Liver (tissue), 10 donors: ENCODE measurements at places on chromosomes 12 and 14. TPM values are rescaled to one million over a fixed set of nuclear protein-coding genes. Genes with fewer than 3 reads are reported as not detected.

GRCh38 chr12:47993491-47993890 lies 10.8 kb downstream of the COL2A1 start:
- no peak for DNase-seq

GRCh38 chr12:6954316-6955107 lies 3.4 kb downstream of the PTPN6 start:
- DNase-seq, result no peak

MGAT4C gene
- total RNA-seq, result 0.08 TPM

KRT79 gene
- total RNA-seq, result not detected

- DNase-seq, result no peak
Measured at GRCh38 chr14:100159865-100160533, 554 bp upstream of the DEGS2 start.

- no peak for DNase-seq
Measured at GRCh38 chr12:2161473-2161872, 108.7 kb downstream of the CACNA1C start.

DNA sequence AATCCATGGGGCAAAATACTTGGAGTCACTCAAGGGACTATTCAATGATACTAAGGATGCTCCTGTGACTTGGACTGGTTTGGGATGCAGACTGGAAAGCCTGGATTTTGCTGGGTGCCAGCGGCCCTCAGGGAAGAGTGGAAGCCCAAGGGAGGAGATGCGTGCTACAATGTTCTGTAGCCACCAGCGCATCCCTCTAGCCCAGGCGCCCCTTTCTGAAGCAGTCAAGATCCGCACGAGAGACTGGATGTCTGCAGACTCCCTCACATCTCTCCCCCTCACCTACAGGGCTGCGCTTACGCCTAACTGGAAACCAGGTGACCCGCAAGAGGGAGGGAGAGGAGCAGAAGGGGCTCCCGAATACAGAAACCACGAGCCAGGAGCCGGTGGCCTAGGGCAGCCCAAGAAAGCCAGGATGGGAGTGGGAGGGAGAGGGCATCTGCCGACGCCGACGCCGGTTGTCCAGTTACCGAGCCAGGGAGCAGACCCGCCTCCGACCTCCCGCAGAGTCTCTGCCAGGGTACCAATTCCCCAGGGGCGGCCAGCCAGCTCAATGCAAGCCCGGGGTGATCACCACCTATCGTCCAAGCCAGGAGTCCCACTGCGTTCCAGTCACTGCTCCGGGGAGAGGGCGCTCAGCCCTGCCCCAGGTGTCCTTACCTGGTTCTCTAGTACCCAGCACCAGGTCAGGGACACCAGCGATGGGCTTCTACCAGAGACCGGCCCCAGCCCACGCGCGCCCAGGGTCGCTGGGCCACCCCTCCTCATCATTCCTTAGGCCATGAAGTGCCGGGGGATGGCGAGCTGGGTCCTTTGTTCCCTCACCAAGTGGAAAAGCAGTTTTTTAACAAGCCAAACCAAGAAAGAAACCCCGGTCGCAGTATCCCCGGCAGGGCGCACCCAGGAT lies 1.2 kb downstream of the NTN4 start:
- no peak for DNase-seq

GRCh38 chr12:117622087-117622486 lies 260.7 kb upstream of the NOS1 start:
- no peak for DNase-seq

DNA sequence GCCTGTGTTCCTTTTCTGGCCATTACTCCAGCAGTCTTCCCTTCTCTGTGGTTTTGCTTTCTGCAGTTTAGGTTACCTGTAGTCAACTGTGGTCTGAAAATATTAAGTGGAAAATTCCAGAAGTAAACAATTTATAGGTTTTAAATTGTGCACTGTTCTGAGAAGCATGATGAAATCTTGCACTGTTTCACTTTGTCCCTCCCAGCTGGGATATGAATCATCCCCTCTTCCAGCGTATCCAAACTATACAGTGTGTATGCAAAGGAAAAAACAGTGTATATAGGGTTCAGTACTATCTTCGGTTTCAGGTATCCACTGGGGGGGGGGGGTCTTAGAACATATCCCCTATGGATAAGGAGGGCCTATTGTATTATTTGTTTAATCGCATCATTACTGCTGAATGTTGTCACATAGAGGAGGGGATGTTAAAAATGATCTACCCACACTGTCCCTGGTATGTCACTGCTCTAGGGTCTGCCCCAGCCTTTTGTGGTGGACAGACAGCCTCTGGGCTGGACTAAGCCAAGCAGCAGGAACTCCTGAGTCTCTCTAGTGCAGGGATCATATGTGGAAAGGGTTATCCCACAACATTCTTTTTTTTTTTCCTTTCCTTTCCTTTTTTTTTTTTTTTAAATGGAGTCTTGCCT lies 109.1 kb upstream of the MAX start:
- DNase-seq, result no peak

GRCh38 chr14:51342226-51342625 lies 102.2 kb downstream of the TMX1 start:
- DNase-seq, result no peak

DNA sequence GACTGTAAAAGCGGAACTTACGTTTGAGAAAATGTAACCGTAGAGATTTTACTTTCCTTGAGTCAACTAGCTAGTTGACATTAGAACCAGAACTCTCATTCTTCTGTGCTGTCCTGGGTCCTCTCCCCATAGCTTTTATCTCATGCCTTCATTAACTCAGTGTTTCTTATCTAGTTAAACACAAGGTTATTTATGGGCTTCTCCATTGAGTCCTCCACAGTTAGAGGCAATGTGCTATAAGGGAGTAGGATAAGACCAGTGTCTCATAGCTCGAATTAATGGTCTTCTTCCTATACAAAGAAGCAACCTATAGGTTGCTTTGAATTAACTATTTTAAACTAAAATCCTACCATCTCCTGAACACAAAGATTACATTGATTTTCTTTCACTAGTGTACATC lies 129.8 kb downstream of the ACSS3 start:
- no peak for DNase-seq

NKX2-1 gene
- total RNA-seq, result not detected

B4GALNT3 gene
- total RNA-seq, result 0.09 TPM

- DNase-seq, result no peak
Measured at GRCh38 chr12:70002912-70003255, 177.9 kb downstream of the MYRFL start.

- no peak for DNase-seq
Measured at GRCh38 chr12:28507033-28507432, 316.8 kb downstream of the CCDC91 start.

DNA sequence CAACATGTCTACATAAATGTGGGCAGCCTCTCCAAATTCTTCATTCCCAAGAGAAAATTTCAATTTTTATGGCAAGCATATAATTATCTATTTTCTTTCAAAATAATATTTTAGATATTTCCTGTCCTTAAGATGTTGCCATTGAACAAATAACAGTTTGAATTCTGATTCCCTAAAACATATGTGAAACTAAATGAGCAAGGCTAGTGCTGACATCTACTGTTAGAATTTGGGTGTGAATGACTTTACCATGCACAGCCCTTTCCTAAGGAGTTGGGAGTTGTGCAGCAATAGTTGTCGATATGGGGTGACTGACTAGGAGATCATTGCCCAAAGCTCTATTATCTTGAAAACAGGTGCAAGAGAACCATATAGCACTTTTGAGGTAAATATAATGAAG lies 108.2 kb upstream of the SLC38A4 start:
- no peak for DNase-seq

DNA sequence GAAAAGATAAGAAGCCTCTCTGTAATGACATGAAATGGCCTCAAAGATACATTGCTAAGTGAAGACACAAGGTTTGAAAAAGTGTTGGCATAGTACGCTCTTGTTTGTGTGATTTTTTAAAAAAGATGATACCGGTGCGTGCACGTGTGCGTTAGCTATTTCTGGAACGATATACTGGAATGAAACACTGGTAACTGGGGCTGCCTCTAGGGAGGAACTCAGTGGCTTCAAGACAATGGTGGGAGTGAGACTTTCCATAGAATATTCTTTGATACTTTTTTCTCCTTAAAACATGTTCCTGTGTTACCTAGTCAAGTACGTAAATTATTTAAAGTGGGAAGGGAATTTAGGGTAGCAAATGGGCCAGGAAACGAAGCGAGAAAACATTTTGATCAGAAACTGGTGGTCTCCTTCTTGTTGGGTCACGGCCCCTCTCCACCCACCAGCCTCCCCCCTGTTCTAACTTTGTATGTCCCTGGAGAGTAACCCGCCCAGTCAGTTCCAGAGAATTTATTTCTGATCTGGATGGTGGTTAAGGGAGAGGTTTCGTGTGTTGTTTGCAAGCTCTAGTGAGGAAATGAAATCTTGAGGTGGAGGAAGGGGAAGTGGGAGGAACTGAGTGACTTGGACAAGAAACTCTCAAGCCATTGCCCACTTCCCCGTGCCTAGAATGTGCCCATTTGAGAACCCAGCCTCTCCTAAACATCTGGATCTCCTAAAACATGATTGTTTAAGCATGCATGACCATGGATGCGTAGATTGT lies 6.6 kb downstream of the FGF6 start:
- peak; percentile 10 for DNase-seq

- no peak for DNase-seq
Measured at GRCh38 chr12:47766502-47767215, 6.4 kb upstream of the SLC48A1 start.

DNA sequence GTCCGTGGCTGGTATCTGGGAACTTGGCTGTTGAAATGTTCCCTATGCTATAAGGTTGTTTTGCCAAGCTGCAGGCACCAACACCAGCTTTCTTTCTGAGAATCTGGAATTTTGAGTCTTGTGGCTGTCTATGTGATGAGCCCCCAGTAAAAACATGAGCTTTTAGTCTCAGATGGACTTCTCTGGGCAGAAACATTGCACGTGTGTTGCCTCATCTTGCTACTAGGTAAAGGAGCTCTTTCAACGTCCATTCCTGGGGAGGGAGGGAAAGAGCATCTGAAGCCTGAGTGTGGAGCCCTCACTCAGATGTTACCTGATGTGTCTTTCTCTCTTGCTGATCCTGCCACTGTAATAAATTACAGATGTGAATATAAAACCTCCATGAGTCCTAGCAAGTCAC lies 183.8 kb upstream of the LHX5 start:
- DNase-seq, result no peak

SRGAP1 gene
- 1.3 TPM for total RNA-seq

MIPOL1 gene
- 6.6 TPM for total RNA-seq
